Heart right ventricle (tissue), 16 donors: ENCODE measurements at places on chromosomes 12 and 14. TPM values are rescaled to one million over a fixed set of nuclear protein-coding genes. Genes with fewer than 3 reads are reported as not detected.
A peak's percentile ranks its signal among the peaks of the same experiment; 100 is the strongest.

GRCh38 chr12:63808631-63809030 lies 28.9 kb downstream of the RXYLT1 start:
- no peak for DNase-seq

- no peak for DNase-seq
Observed at GRCh38 chr14:35986219-35986573, 160.1 kb downstream of the BRMS1L start.

DNA sequence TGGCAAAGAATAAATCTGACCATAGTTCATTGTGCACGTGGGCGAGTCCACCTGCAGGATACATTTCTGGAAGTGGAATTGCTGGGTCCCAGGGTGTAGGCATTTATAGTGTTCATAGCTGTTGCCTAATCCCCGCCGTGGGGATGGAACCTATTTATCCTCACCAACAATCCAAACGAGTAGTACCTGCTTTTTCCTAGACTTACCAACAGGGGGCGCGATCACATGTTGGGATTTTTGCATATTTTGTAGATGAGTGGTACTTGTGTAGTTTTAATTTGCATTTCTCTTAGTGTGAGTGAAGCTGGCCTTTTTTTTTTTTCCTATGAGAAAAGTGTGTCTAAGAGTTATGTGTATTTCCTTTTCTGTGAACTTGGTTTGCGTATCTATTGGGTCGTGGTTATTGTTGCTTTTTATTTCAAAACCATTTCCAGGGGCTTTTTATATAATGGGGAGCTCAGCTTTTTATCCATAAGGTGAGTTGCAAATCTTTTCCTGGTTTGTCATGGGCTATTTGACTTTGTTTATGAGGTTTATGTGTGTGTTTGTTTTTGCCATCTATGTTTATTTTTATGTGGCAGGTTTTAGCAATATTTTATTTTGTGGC lies 67.2 kb downstream of the CCDC92 start:
- DNase-seq, result no peak

GRCh38 chr14:104680806-104681688 lies 8.4 kb upstream of the INF2 start:
- DNase-seq, result no peak

- peak; percentile 71 for DNase-seq
Observed at GRCh38 chr14:91317381-91318308, 73.1 kb upstream of the GPR68 start.

GRCh38 chr14:50658203-50658602 lies 9.9 kb downstream of the SAV1 start:
- peak; percentile 24 for DNase-seq

DNA sequence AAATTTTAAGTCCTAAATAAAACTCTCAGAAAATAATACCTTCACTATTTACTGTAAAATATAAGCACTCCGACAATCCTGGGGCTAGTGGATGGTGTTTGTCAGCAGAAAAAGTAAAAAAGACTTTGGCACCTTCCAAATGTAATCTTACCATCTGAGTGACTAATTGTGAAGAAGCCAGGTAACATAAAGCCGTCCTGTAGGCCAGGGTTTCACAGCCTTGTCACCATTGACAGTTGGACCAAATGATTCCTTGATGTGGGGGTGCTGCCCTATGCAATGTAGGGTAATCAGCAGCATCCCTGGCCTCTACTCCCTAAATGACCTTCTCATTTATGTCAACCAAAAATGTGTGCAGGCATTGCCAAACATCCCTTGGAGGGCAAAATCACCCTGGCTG lies 87.2 kb downstream of the CAPZA3 start:
- DNase-seq, result no peak

DNA sequence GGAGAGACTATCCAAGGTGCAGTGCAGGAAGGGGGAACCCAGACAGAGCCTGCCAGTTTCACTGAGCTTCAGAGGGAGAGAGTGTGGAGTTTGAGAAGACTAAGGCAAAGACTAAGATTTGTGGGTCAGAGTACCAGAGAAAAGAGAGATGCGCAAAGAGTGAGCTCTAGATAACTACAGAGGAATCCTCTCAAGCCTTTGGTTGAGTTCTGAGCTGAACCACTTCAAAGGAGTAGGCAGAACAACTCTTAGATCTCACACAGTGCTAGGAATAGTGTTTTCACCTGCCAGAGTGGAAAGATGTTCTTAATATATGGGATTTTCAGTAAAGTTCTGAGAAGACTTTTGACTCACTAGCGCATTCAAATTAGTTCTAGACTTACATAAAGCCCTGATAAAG lies 10.7 kb upstream of the M6PR start:
- DNase-seq, result no peak

- no peak for DNase-seq
Observed at GRCh38 chr12:55515696-55516095, 23.5 kb downstream of the OR6C68 start.

- DNase-seq, result no peak
Observed at GRCh38 chr12:71652656-71653055, 11.0 kb downstream of the ZFC3H1 start.

- no peak for DNase-seq
Observed at GRCh38 chr12:24200010-24200409, 250.5 kb upstream of the SOX5 start.

GRCh38 chr14:93543766-93544165 lies 113.0 kb downstream of the UNC79 start:
- no peak for DNase-seq

DNA sequence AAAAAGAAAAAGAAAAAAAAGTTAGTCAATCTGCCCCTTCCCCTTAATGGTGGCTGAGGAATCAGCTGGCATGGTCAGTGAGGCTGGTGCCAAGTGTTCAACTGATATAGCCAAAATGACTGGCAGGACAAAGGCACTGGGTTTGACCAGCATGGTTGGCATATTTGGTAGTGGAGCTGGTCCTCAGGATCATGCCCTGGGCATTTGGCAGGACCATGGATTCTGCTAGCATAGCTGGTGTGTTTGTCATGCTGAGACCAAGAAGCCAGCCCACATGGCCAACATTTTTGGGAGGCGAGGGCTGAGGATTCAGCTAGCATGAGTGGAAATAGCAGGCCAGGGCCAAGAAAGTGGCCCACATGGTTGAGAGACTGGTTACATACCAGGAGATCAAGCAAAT lies 136.5 kb downstream of the FBXL14 start:
- DNase-seq, result peak; percentile 48

DNA sequence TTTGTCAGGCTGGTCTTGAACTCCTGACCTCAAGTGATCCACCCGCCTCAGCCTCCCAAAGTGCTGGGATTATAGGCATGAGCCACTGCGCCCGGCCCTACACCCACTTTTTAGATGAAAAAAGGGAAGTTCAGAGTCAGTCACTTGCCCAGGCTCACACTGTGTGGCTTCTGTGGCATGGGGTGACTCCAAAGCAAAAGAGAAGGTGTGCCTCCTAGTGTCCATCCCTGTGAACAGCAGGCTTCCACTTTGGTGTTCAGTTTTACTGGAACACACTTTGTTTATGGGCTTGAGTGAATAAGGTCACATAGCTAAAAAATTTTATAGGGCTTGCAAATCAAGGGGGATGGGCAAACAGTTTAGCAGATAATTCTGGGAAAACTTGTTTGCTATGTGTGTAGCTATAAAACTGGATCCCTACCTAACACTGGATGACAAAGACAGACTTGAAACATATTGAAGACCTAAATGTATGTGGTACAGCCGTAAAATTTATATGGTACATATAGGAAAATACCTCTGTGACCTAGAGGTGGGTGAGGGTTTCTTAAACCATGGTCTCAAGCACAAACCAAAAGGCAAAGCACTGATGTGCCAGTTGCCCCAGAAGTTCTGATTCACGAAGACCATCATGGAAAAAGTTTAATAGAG lies 54.9 kb downstream of the EID3 start:
- peak; percentile 51 for DNase-seq

DNA sequence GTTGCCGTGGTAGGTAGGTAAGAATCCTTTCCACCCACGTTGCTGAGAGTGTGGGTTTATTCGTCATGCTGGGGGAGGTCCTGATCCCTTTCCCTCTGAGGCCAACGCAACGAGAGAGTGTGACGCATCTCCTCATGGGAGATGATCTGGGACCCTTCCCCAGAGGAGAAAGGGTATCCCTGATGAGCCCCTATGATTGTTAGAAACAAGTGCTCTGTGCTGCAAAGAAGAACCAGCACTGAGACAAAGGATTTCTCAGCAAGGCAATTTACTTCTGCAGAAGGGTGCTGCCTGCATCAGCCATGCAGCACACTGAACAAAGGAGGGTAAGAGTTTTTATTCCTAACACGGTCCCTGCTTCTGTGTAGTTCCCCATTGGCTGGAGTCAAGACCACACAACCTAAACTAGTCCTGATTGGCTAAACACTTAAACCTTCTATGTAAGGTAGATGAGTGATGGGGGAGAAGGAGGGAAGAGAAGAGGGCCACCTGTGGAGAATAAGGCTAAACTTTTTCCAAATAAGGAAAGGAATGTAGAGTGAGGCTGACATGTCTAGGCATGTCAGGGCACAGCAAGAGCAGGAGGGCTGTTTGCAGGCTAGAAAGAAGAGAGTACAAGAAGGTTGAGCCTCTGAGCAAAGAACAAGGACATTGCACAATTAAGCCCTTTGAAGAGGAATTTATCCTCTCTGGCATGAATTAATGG lies 21.3 kb downstream of the CLEC2A start:
- DNase-seq, result no peak

- no peak for DNase-seq
Observed at GRCh38 chr14:80609055-80609454, 332.5 kb downstream of the CEP128 start.

GRCh38 chr12:132124766-132125425 lies 19.2 kb downstream of the DDX51 start:
- no peak for DNase-seq

Gene EPYC
- polyA plus RNA-seq, result not detected

Gene SENP1
- polyA plus RNA-seq, result 2.1 TPM

Gene SNRNP35
- polyA plus RNA-seq, result 27.6 TPM

Gene KERA
- not detected for polyA plus RNA-seq
